ENCODE measurements at places on chromosomes 4 and X.

DNA sequence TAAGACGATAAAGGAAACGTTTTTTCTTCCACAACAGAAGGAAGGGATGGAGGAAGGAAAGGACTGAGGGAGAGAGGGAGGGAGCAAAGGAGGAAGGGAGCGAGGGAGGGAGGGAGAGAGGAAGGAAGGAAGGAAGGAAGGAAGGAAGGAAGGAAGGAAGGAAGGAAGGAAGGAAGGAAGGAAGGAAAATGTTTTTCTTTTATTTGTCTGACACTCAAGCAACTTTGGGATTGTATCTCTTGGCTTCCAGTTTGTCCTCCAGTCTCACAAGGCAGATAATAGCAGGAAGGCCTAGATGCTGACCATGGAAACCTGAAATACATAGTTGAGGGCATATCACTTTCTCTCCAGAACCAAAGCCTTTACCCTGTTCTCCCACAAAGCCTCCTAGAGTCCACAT lies 226.7 kb downstream of the ZNF674 start:
- DNase-seq, result no peak

DNA sequence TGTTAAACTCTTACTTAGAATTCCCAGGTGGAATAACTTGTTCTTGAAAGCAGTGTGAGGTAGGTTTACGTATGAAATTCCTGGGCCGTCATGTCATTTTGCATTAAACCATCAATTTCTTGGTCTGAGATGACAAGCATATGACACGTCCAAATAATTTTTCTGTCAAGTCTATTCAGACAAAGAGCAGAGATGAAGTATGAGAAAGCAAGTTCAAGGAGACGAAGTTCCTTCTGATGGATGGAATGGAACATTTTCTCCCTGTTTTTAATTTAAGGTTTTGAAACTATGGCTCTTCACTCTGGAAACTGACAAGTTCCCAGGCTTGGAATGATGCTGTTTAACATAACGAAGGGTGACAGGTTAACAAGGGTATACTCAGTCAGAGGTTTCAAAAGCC lies 252.8 kb upstream of the SFRP2 start:
- DNase-seq, result no peak

- DNase-seq, result no peak
Measured at GRCh38 chrX:39427492-39427891, 626.2 kb downstream of the MID1IP1 start.

- DNase-seq, result no peak
Measured at GRCh38 chr4:7524843-7525242, 90.1 kb upstream of the PSAPL1 start.

GRCh38 chrX:41946235-41946634 lies 22.9 kb upstream of the CASK start:
- no peak for DNase-seq

DNA sequence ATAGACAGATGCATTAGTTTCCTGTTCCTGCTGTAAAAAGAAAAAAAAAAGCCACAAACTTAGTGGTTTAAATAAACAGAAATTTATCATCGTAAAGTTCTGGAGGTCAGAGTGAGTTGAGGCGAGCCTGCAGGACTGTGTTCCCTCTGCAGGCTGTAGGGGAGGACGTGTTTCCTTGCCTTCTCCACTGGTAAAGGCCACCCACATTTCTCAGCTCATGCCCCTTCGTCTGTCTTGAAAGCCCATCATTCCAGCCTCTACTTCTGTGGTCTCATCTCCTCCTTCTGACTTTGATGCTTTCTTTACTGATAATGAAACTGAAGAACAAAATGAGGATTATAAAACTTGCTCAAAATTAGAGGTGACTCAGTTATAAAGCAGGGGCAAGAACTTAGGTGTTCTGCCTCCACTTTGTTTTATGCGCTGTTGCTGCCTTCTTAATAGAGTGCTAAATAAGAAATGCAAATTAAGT lies 143.0 kb downstream of the STIM2 start:
- no peak for DNase-seq

- no peak for DNase-seq
Measured at GRCh38 chr4:168880811-168881595, 129.1 kb downstream of the CBR4 start.
